ENCODE measurements at places on chromosomes 1 and 21.

DNA sequence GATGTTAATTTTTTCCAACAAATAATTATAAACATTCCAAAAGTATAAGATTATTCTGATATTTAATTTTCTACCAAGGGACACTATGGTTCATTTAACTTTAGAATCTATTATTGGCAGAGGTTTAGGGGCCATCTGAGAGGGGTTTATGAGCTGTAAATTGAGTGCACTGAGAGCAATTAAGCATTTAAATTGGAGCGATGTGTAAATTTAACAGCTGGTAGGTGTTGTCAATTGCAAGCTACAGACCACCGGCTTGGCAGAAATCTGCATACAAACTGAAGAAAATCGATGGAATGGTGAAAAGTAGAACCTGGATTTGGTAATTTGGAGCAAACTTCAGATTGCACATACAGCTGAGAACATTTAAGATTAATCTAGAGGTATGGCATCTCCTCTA lies 55.8 kb upstream of the MTF2 start:
- no peak for DNase-seq

DNA sequence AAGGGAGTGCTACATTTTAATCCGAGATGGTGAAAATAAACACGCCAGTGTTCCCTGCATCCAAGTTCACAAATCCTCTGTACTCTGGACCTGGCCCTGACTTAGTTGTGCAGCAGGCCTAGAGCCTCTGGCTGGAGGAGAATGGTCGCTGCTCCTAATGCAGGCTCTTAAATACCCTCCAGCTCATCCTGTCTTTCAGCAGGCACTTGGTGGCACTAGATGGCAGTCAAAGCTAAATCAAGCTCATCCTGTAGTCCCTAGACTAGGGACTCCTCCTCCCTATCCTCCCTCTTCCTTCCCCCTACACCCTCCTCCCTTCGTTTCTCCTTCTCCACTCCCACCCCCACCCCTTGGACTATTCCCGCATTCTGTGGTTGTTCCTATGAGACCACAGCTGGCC lies 41.6 kb upstream of the MTR start:
- DNase-seq, result peak; percentile 17

DNA sequence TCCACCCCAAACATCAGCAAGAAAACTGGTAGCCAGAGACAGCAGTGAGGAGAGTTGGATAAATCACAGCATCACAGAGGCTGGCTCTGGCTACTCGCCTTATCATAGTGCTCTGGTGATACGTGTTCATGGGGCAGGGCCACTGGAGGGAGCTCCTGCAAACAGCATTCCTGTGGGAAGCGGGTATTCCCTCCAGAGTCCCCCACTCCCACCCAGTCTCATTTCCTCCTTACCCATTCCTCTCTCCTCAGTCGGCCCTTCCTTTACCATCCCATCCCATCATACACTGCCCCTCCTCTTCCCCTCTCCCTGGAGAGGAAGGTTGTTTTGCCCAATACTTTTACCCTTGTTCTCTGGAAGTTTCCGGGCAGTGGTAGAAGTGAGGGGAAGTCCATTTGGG lies 7.1 kb downstream of the NHLH2 start:
- DNase-seq, result no peak

- peak; percentile 64 for DNase-seq
These were observed 181.8 kb upstream of the EDN2 start for GRCh38 chr1:41665962-41666917.

- DNase-seq, result no peak
These were observed 52.0 kb downstream of the PRDX6 start for GRCh38 chr1:173529106-173529505.

DNA sequence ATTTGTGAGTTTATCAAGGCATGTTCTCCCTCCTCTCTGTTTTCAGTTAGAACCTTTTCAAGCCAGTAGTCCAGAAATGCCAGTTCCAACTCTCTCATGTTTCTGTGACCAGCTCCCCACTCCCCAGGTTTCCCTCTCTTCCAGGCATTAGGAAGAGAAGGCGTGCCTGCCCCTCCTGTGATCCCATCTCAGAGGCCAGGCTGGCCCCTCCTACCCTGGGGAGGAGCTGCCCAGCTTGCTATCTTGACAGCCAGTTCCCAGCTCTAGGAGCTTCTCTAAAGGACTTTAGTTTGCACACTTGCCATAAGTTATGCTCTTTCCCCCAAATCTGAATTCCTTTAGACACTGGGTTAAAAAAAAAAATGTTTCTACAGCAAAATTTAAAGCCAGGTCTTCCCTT lies 8.9 kb downstream of the HYI start:
- no peak for DNase-seq

DNA sequence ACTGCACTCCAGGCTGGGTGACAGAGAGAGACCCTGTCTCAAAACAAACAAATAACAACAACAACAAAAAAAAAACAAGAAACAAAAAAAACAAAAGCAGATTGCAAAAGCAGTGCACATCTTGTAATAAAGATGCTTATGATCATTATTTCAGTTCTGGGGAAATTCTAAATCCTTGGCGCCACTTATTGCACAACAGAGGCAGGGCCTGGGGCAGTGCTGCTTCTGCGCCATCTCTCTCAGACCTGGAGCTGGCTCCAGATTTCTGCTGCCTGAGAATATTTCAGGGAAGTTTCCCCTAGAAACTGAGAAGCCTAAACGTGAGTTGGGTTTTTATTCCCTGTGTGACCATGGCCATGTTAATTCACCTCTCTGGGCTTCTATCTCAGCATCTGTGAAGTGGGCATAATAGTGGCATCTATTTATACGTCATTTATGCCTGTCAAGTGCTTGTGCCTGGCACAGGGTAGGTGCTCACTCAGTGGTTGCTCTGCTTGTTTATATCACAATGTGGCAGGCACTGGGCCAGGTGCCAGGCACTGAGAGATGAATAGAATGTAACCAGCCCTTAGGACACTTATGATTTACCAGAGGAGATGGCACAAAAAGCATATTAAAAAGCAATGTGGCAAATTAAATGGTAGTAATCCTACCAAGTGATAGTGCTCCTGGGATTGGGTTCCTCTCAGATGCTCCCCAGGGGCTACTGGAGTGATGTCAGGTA lies 67.9 kb downstream of the MDM4 start:
- no peak for DNase-seq

DNA sequence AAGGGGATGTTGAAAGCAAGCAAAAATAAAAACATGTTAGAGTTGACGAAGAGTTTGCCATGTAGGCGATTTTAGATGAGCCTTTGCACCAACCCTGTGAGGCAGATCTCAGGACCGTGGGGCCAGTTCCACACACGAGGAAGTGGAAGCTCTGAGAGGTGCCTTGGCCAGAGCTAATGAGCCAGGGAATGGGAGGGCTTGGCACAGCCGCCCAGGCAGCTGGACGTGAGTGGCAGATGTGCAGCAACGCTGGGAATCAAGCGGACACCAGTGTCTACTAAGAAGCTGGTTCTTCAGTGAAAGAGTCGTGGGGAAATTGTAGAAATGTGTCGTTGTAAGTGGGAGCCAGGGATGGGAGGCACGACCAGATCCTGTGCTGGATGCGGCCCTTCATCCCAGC lies 58.9 kb upstream of the COL6A1 start:
- no peak for DNase-seq

DNA sequence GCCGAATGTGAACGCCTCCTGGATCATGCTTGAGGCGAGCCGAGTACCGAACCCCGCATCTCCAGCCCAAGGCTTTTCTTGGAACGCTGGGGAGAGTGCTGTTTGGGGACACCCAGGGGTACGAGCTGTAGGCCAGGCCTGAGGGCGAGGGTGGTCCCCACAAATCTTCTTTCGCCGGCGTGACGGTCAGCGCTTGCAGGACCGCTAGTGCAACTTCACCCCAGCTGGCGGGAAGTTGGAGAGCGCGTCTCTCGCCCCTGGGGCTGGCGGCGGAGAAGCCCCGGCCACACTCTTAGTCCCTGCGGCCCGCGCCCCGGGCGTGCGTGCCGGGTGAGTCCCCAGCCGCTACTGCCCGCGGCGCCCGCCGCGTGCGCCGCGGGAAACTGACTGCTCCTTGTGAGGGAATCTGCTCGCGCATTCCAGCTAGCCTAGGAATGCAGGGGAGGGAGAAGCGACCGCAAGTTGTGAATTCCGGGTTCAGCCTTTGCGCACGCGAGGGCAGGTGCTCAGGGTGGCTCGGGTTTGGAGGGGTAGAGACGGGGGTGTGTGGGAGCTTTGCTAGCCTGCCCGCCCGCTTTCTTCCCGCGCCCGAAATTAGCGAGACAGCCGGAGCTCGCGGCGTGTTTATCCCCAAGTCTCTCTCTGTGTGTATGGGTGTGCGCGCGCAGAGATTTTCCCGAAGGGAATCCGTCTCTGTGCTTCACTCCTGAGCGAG lies 884 bp downstream of the LHX4 start:
- peak; percentile 43 for DNase-seq

- no peak for DNase-seq
These were observed 15.3 kb downstream of the INKA2 start for GRCh38 chr1:111723871-111724270.

- DNase-seq, result no peak
These were observed 17.0 kb downstream of the C1orf198 start for GRCh38 chr1:230851291-230851691.

- no peak for DNase-seq
These were observed 661.3 kb upstream of the USP24 start for GRCh38 chr1:55876276-55877060.

DNA sequence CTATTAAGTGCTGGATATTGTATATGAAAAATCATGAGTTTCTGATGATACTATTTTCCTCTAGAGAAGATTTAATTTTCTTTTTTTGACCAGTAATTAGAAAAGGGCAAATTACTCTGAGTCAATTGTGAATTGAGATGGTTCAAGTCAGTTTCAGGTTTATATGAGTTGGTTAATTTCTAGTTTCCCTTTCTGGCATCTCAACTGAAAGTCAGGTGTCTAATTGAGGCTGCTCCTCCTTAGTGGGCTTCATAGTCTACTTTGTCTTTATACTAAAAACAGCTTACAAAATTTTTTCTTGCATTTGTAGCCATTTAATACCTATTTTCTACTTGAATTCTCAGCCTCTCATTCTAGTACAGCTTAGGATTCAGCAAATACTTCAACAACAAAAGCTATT lies 387.3 kb downstream of the RPS6KC1 start:
- DNase-seq, result no peak

DNA sequence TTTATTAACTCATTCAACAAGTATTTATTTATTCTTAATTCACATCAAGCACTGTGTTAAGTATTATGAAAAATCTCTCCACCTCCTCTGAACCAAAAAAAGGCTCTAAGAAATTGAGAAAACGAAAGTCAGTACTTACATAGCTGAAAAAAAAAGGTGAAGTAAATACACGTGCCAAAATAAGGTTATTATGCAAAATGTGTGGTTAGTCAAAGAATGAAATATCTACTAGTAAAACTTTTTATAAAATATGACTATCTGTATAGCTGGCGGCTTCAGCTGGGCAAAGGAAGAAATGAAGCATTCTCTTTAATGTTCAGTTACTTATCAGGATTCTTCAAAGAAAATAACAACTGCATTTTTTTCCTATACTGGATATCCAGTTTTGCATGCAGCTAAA lies 35.5 kb upstream of the ASPM start:
- no peak for DNase-seq

GRCh38 chr1:6298940-6299465 lies 38.1 kb upstream of the GPR153 start:
- no peak for DNase-seq

- DNase-seq, result no peak
These were observed 245.3 kb downstream of the CTH start for GRCh38 chr1:70656361-70656760.

- no peak for DNase-seq
These were observed 3.8 kb downstream of the JMJD4 start for GRCh38 chr1:227731241-227731677.

- no peak for DNase-seq
These were observed 35.1 kb downstream of the RABGAP1L start for GRCh38 chr1:174194461-174194860.

- peak; percentile 78 for DNase-seq
These were observed 108.9 kb upstream of the POGK start for GRCh38 chr1:166730299-166730888.

- DNase-seq, result no peak
These were observed 48.2 kb downstream of the RAB3GAP2 start for GRCh38 chr1:220224033-220224432.

DNA sequence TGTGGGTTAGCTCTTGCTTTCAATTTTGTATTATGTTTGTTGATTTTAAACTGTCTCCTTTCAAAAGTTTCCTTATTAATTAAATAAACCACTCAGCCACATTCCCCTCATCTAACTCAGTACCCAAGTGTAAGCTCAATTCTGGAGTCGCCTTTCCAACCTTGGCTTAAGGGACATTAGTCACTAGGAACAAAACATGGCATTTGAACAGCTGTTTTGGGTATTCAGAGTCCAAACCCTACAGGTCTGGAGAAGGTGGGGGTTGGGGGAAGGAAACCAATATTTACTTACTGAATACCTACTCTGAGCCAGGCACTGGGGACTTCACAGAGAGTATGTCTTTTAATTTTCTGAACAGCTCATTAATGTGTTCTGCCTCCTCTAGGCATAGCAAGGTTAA lies 117.2 kb upstream of the JUN start:
- no peak for DNase-seq

DNA sequence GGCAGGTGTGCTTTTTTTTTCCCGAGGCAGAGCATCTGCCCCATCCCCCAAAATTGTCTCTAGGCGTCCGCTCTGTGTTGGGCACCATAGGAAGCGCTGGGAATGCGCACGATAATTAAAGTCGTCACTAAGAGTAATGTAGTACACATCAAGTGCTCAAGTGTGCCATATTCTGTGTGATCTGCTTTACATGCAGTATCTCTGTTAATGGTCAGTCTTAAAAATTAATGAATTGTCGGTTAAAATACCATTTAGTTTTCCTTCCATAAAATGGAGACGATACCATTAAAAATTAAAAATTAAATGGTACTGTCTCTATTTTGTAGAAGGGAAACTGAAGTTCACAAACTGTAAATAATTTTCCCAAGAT lies 544 bp upstream of the CCT8 start:
- no peak for DNase-seq

GRCh38 chr1:184190616-184191015 lies 139.1 kb downstream of the TSEN15 start:
- DNase-seq, result no peak

- no peak for DNase-seq
These were observed 1143.6 kb upstream of the ADGRL2 start for GRCh38 chr1:80657044-80657643.

- DNase-seq, result peak; percentile 66
These were observed 119.2 kb upstream of the IPO9 start for GRCh38 chr1:201709564-201710295.

Measured in epithelial cell of esophagus (primary cell).